ENCODE measurements at places on chromosomes 16 and 17.

DNA sequence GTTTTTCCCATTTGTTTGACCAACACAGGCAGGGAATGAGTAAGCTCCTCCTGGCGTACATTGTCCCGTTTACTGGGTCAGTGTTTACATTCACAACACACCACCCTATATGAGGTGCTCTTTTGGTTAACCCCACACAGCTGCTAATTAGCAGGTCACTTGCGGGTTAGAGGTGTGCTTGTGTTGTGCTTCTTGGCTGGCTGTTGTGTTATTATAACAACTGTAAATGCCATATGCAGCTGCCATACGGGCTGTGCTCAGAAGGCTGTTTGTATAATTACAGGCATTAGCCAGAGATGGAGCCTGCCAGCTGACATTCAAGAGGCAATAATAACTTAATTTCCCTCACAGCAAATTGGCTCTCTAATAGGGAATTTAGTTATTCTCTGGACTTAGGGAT is 205.1 kb upstream of the ELAC2 start:
- no peak for DNase-seq

DNA sequence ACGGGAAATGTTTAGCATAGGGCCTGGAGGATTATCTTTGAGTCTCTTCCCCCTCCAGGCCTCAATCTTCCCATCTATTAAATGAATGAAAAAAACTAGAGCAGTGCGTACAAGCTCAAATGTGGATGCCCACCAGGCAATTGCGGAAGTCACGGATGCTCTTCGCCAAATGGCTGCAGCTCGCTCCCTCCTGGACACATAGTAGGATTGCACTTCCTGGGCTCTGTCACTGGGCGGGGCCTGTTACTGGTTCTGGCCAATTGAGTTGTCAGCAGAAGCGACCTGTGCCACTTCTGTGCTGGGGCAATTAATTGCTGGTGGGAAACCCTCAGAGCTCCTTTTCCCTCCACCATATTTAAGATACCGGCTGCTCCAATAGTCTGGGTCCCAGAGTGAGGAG is 168.2 kb upstream of the IRX6 start:
- DNase-seq: no peak

GRCh38 chr17:5325851-5326250 is 43.8 kb downstream of the RABEP1 start:
- no peak for DNase-seq

DNA sequence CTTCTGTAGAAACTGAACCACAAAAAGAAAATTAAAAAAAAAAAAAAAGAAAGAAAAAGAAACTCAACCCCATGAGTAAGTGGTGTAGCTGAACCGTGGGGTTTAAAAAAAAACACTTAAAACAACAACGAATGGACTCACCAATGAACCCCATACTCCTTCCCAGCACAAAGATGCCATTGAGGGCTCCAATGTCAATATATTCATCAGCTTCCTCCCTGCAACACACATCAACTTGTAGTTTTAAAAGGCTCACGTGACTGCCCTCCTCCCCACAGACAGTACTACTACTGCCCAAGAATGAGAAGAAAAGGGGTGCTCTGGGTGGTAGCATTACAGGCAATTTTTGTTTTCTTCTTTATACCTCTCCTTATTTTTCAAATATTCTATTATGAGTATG is 3.3 kb upstream of the KLHL11 start:
- DNase-seq: no peak

GRCh38 chr16:4882633-4883285 is 35.5 kb downstream of the UBN1 start:
- peak; percentile 46 for DNase-seq

- DNase-seq: peak; percentile 10
These were observed 492.2 kb downstream of the KCNJ2 start for GRCh38 chr17:70661342-70662222.

DNA sequence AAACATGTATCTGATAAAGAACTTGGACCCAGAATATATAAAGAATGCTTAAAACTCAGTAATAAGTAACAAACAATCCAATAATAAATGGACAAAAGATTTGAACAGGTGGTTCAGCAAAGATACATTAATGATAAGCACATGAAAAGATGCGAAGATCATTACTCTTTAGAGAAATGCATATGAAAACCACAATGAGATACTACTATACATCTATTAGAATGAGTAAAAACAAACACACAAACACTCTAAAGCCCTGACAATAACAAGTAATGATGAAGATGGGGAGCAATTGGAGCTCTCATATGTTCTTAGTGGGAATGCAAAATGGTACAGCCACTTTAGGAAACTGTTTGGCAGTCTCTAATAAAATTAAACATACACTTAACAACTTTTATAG is 29.1 kb downstream of the OSBPL7 start:
- no peak for DNase-seq

- DNase-seq: peak; percentile 60
These were observed 17.0 kb downstream of the CAVIN1 start for GRCh38 chr17:42405963-42406495.

GRCh38 chr17:21460358-21460757 is 84.2 kb downstream of the KCNJ12 start:
- DNase-seq: peak; percentile 27

DNA sequence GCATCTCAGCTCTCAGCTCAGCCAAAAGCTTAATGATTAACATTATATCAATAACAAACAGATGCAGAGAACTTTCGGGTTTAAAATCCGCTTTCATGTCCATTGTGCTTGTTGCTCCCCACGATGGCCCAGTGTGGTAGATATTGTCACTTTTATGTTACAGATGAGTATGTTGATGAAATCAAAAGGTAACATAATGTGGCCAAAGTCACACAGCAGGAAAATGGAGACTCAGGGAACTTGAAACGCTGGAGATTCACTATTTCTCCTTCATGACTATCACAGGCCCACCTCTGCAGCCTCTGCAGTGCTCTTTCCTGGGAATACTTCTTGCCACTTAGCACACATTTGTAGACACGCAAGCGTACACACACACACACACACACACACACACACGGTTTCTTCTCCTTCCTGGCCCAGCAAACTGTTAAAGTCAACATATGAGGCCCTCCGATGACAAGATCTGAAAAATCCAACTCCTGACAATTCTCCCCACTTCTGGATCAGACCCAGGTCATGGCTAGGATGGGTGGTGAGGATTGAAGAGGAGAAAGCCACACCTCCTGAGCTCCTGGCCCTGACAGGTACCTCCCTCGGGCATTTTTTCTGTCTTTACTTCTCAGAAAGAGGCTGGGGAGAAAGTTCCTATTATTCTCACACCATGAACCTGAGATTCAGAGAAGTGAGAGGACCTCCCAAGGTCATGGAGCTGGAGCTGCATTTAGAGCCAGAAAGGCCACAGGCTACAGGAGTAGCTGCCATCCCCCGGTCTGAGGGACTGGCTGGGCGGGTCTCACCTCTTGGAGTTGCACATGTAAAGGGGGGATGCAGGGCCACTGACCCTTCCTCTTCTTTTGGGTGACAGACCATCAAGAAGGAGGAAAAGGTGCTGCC is 9.7 kb downstream of the DRC7 start:
- no peak for DNase-seq

GRCh38 chr17:48600244-48601098 is 4.3 kb downstream of the HOXB6 start:
- no peak for DNase-seq

DNA sequence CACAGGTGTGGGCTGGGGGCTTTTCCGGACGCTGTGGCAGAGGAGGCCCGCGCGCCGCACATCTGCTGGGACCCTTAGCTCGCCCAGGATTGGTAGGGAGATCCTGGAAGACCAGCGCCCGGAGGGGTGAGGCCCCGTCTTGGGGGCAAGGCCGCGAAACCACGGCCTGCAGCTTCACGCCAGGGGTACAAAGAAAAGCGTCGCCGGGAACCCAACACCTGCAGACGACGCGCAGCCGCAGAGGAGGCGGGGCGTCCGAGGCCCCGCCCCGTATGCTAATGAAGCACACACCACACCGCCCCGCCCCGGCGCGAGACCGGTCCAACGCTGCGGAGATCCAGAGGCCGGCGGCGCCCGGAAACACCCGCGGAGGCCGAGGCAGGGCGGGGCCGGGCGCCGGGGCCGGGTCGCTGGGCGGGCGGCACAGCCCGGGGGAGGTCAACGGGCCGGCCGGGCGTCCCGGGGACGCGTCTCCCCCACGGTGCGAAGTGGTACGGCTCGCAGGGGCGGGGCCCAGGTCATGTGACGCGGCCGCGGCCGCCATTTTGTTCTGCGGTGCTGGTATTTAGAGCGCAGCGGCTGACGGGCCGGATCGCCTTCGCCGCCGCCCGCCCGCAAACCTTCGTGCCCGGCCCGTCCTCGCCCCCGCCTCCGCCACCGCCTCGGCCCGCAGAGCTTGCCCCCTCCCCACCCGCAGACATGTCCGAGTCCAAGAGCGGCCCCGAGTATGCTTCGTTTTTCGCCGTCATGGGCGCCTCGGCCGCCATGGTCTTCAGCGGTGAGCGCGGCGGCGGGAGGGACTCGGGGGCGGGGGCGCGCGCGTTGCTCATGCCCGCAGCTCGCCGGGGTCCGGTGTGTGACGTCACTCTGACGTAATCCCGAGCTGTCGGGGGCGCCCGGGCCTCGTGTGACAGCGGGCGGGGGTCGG is at the start of gene ATP6V0C:
Gene ATP6V0C, plus strand, starts transcription at position 548 of the 928 bp plus-strand sequence. Its CDS starts 152 bp downstream, at position 700.
- peak; percentile 87 for DNase-seq

- peak; percentile 89 for DNase-seq
These were observed 598 bp downstream of the INPP5K start for GRCh38 chr17:1515640-1516387.

- no peak for DNase-seq
These were observed 18.5 kb upstream of the N4BP1 start for GRCh38 chr16:48628359-48628985.

- no peak for DNase-seq
These were observed 20.0 kb upstream of the KIF19 start for GRCh38 chr17:74305865-74306654.

DNA sequence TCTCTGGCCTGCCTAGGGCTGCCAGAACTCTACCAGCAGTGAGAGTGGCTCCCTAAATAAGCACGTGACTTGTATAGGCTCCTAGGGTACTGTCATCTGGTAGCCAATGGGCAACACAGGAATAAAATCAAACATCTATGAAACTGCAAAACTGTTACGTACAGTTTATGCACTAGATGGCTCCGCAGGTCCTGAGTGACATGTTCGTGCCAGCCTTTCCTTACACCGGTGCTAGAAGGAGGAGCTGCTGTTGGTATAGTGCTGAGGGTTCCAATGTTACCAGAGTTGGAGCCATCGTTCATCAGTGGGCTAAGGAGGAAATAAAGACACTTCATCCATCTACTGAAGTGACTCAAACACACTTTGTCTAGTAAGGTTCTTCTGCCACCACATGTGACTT is 63.2 kb upstream of the TRAP1 start:
- DNase-seq: peak; percentile 7

GRCh38 chr17:61291451-61292285 is 108.0 kb upstream of the TBX2 start:
- DNase-seq: peak; percentile 45

GRCh38 chr16:87789437-87790291 is 23.9 kb upstream of the KLHDC4 start:
- DNase-seq: peak; percentile 93

- DNase-seq: no peak
These were observed 1200.0 kb downstream of the CDH11 start for GRCh38 chr16:63921737-63922295.

- no peak for DNase-seq
These were observed 128.1 kb downstream of the MAF start for GRCh38 chr16:79472426-79472825.

GRCh38 chr17:56373981-56374833 is 219.3 kb upstream of the NOG start:
- DNase-seq: no peak

DNA sequence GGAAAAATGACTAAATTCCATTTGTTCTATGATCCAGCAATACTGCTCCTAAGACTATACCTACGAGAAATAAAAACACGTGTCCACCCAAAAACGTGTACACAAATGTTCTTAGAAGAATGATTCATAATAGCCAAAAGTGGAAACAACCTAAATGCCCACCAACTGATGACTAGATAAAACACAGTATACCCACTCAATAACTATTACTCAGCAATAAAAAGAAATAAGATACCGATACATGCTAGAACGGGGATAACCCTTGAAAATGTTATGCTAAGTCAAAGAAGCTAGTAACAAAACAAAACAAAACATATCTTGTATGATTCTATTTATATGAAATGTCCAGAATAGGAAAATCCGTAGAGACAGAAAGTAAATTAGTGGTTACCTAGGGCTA is 17.6 kb downstream of the CCL16 start:
- DNase-seq: no peak

- DNase-seq: no peak
These were observed 45.0 kb downstream of the SYNRG start for GRCh38 chr17:37564252-37564651.

- peak; percentile 43 for DNase-seq
These were observed 29.1 kb downstream of the TRIM16 start for GRCh38 chr17:15654886-15655561.

DNA sequence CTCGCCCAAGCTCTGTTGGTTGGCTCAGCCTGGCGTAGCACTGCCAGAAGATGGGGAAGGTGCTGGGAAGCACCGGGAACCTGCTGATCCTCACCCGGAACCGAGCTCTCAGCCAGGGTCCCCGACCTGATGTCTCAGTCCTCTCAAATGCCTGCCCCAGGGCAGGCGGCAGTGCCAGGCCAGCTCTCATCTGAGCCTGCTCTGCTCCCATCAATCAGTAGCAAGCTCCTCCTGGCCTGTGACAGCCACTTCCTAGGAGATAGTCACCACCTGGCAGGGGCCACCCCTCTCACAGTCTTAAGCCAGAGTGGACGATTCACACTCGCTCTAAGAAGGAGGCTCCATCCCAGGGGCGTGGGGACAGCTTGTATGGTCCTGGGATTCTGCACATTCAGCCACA is 62.0 kb downstream of the ENGASE start:
- no peak for DNase-seq

- DNase-seq: no peak
These were observed 54.1 kb upstream of the NUDT7 start for GRCh38 chr16:77668201-77668600.

DNA sequence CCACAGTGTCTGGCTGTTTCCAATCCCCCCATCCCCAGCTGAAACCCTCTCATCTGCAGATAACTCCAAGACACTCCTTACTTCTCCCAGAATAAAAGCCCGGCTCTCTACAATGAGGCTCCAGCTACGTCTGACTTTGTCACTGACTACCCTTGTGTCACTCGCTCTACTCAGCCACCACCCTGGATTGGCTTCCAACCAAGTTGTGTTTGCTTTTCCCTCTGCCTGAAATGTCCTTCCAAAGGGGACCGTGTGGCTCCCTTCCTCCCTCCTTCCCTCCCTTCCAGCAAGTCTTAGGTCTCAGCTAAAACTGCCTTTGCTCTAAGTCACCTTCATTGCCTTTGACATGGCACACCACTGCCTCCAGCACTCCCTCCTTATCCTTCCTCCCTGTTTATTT is 42.8 kb downstream of the CDH1 start:
- DNase-seq: no peak

GRCh38 chr17:12007466-12007865 is 10.2 kb upstream of the ZNF18 start:
- no peak for DNase-seq

DNA sequence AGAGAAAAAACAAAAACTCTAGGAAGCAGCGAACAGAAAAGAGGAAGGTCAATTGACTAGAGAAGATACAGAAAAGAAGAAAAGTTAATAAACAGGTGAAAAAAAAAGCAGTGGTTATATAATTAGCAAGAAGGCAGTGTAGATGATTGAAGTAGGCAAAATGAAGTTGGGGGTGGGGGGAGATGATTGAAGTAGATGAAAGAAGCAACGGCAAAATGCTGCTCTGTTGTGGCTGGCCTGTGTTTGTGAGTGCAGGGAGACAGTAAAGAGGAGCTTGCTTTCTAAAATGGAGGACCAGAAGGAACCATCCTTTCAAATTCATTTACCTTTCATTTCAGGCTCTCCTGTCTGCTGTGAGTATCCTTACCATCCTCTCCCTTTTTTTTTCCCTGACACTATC is 3.6 kb downstream of the EVI2B start:
- no peak for DNase-seq

GRCh38 chr17:50479522-50480141 is 972 bp downstream of the RSAD1 start:
- peak; percentile 84 for DNase-seq
